ENCODE measurements at places on chromosomes 1 and 21. TPM values are rescaled to one million over a fixed set of nuclear protein-coding genes. Genes with fewer than 3 reads are reported as not detected.

The C1orf167 gene
- 1.3 TPM for total RNA-seq

The TENT5C gene
- total RNA-seq = 6.2 TPM

The USP21 gene
- 10.2 TPM for total RNA-seq

The PLXNA2 gene
- 2.0 TPM for total RNA-seq
